CD4-positive, alpha-beta T cell treated with Interleukin-10 for 1 hour (primary cell): ENCODE measurements at places on chromosomes 11 and 22.

DNA sequence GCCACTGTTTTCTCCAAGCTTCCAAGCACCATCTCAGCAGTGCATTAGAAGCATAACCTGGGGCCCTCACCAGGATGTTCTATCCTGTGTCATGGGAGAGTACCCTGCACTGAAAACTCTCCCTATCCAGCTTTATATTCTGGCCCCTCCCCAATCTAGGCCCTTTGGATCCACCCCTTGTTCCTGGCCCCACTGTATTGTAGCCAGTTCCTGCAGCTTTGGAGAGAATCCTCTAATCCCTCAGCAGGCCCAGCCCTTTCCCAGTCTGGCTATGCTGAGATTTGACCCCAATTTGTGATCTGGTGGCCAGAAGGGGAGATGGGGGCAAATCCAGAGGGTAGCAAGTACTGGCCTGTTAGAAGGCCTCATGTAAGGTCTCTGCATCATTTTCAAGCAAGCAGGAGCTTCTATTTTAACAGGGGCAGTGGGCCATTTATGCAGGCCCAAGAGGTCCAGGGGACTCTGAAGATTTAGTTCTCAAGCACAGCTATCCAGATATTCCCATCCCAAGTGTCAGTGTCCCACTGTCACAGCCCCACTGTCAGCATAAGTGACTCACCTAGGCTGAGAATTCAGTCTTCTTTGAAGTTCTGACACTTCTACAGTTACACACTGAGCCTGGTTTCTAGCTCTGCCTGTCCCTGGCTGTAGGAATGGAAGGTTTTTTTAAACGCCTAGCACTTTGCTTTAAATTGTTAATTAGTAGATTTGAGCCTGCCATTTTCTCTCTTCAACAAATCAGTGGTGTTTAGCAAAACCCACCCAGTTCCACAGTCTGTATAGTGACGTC is 589.5 kb upstream of the CADM1 start:
- DNase-seq, result no peak

- DNase-seq, result no peak
Measured at GRCh38 chr11:111455291-111456085, 56.7 kb downstream of the BTG4 start.

- no peak for DNase-seq
Measured at GRCh38 chr11:134038897-134039470, 29.9 kb upstream of the JAM3 start.

DNA sequence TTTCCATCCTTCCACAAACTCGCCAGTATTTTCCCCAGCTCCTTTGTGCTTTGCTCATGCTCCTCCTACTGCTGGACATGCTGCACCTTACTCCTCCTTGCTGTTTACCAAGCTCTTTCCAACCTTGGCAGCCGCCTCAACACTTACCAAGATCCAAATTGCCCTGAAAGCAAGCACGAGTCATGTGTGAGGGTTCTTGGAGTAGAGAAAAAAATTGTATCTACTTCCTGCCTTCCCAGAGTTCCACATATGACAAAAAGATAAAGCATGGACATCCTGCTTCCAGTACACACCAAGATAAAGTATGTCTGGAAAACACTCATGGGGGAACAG is 767.5 kb downstream of the NTM start:
- DNase-seq, result no peak

GRCh38 chr11:133078012-133078411 is 454.3 kb downstream of the OPCML start:
- no peak for DNase-seq

DNA sequence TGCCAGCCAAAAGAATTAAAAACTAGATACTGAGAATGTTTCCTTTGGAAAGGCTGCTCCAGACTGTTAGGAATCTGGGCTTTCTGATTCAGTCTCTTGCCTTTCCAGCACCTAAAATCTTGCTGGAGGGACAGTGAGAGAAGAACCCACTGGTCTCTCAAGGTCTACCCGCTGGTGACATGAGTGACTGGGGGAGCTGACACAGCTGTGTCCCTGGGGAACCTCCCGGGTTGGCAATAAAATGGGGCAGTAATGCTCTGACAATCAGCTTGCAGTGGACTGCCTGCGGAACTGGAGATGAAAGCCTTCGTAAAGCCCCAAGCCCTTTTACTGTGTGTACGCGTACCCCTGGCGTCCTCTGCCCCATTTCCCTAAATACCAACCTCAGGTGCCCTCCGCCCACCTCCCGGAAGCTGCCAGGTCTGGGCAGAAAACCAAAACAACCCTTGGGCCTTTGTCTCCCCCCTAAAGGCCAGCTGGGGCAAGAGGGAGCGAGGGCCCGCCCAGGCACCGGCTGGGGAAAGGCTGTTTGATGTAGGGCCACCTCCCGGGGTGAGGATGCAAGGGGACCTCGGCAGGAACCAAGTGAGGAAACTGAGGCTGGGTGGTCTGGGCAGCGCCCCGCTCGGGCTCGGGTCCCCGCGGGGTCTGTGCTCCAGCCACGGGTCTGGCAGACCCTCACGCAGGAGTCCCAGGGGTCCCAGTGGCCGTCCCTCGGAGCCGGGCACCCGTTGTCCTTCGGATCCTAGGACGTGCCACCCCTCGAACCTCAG is 741 bp downstream of the CARS1 start:
- DNase-seq, result peak; percentile 41

GRCh38 chr11:22703591-22703990 is 37.2 kb downstream of the GAS2 start:
- no peak for DNase-seq

DNA sequence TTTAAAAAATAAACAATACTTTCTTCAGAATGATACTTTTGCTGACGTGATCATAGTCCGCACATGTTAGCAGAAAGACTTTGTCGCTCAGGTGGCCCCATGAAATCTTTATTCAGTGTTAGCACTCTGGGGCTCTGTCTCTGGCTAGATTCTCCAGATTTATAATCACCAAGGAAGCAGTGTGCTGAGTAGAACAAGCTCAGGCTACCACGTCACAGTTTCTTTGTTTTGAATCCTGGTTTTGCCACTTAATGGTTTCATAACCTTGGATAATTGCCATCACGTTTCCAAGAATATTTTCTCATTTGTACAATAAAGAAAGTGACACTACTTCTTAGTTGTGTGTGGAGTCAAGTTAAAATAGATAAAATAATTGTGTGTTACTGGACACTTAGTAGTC is 3.9 kb upstream of the MUC15 start:
- DNase-seq, result no peak

- DNase-seq, result no peak
Measured at GRCh38 chr22:49147617-49148175, 680.0 kb downstream of the BRD1 start.

- DNase-seq, result no peak
Measured at GRCh38 chr11:59191095-59191494, 19.2 kb downstream of the DTX4 start.

DNA sequence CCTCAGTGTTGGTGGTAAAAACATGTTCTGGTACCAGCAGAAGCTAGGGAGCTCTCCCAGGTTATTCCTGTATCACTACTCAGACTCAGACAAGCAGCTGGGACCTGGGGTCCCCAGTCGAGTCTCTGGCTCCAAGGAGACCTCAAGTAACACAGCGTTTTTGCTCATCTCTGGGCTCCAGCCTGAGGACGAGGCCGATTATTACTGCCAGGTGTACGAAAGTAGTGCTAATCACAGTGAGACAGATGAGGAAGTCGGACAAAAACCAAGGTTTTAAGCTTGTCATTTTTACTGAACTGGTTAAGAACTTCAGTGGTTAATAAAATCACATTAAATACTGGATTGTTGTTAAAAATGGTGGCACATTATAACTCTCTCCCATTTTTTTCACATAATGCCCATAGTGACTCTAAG is 42.6 kb upstream of the VPREB1 start:
- DNase-seq, result no peak

GRCh38 chr11:100922121-100922520 is 207.5 kb downstream of the PGR start:
- DNase-seq, result no peak

GRCh38 chr11:70772950-70773349 is 374.6 kb downstream of the CTTN start:
- no peak for DNase-seq

GRCh38 chr22:32466496-32466895 is 2.2 kb upstream of the BPIFC start:
- no peak for DNase-seq

DNA sequence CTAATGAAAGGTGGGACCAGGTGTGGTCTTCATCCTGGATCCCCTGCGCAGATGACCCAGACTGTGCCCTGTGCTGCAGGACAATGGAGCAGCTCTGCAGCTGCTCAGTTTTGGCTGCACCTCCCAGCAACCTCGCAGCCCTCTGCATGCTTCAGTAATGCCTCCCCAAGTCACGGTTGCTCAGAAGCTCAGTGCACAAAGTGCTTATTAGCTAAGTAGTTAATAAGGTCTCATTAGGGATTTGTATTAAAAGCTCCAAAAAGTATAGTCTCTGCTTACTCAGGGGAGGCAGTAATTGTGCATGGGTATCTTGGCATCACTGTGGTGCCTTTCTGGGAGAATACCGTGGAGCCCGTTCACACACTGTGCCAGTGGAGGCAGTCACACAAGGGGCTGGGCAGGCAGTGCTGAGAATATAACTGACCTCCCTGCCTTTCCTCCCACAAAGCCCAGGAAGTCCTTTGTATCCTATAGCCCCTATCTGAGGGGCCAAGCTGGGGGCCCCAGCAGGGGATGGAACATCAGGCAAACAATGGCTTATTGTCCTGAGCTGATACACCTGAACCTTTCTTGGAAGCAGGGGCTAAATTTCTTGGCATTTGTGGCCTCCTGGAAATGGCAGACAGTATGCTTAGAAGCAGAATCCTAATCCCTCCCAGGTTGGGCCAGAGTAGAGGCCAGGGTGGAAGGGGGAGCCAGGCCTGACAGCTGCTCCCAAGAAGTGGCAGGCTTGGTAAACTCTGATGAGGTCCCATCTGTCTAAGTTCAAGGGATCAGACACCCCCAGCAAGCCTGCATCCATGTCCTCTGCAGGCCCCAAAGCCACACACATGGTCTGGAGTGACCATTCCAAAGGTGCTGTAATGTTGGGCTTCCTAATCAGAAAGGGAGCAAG is 125.5 kb upstream of the PARVA start:
- DNase-seq, result no peak

DNA sequence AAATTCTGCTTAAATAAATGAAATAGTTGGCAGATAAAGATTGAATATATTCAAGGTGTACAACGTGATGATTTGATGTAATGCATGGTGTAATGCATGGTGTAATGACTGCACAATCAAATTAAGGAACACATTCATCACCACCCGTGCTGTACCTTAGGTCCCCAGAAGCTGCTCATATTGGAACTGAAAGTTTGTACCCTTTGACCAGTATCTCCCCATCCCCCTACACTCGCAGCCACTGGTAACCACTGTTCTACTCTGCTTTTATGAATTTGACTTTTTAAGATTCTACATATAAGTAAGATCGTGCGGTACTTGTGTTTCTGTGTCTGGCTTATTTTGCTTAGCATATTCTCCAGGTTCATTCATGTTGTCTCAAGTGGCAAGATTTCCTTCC is 445.8 kb downstream of the OPCML start:
- DNase-seq, result no peak

GRCh38 chr11:107359701-107360100 is 97.9 kb downstream of the CWF19L2 start:
- no peak for DNase-seq

- no peak for DNase-seq
Measured at GRCh38 chr22:38074181-38075104, 9.5 kb downstream of the SLC16A8 start.

DNA sequence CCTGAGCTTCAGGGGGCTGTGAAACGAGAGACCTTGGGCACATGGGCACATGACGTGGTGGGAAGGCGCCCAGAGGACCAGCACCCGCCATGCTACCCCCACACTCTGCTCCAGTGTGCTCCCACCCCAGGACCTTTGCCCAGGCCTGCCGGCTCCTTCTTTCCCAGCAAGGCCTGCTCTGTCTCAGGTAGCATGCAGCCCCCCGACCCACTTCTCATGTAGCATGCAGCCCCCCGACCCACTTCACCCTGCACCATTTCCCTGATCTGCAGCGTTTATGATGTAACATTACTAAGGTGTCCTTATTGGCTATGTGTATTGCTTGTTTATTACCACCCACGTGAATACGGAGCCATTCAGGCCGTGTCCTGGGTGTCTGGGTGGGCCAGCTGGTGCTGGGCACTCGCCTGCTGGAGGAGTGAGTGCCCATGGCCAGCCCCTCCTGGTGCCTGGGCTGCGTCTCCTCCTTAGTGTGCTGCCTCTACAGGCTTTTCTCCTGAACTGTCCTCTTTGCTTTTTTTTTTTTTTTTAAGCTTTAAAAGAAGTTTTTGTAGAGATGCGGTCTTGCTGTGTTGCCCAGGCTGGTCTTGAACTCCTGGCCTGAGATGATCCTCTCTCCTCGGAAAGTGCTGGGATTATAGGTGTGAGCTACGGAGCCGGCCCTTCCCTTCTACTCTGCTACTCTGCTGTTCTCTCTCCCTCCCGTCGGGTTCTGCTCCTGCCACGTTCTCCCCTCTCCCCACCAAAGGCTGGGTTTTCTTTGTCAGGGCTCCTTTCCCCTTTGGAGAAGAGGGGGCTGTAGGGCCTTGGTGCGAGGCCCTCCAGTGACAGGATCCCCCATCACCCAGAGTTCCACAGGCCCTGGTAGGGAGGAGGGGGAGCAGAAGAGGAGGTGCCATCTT is 29.4 kb downstream of the LRP5 start:
- no peak for DNase-seq

DNA sequence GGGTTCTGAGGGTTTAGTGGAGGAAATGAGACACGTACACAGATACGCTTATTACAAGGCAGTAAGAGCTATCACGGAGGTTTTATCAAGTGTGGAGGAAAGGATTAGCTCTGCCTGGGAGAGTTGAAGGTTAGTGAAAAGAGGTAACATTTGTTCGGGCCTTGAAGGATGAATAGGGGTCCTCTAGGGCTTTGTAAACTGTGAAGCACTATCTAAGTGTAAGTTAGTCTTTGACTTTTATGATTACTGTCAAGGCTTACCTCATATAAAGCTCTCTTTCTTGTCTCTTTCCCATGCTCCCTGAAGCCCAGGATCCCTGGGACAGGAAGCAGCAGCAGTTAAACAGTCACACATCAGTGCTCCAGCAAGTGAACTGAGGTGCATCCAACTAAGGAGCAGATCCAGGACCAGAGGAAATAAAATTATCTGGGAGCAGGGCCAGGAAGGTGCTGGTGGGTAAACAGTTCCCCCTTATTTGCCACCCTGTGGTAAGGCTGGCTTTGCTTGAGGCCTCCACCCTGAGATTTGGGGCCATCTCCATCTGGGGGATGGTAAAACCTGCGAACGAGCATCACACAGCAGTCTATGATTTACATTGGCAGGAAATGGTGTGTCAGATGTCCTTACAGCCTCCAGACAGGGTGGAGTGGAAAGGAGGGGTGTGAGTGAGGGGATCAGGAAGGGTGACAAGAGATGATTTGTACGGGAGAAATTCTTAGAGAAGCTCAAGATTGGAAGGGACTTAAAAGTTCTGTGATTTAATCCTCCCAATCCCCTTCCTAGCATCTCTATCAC is 27.2 kb downstream of the GVQW3 start:
- no peak for DNase-seq

DNA sequence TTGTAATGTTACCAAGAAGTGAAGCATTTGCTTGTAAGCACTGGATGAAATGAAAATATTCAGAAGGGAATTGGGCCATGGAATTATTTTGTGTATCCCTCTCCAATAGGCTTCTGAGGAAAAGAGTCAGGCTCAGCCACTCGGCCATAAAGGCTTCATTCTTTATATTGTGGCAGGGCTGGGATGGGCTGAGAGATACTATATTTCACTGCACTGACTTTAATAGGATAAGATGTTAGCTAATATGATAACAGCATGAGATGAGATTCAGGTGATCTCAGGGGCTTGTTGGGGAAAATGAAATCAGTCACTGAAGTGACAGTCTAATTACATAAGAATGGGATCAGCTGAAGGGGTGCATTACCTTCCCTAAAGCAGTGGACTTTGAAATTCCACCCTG is 7.3 kb upstream of the TRIM44 start:
- DNase-seq, result no peak

GRCh38 chr11:3808861-3809623 is 682 bp downstream of the PGAP2 start:
- DNase-seq, result peak; percentile 74
